Panc1 (cell line): ENCODE measurements at places on chromosomes 3 and 15. TPM values are rescaled to one million over a fixed set of nuclear protein-coding genes. Genes with fewer than 3 reads are reported as not detected.

PLS1 gene
- total RNA-seq = 36.1 TPM

HIGD2B gene
- total RNA-seq = 0.21 TPM

RASL12 gene
- 0.67 TPM for total RNA-seq

FYTTD1 gene
- 77.8 TPM for total RNA-seq

CKMT1B gene
- 2.4 TPM for total RNA-seq

NOP10 gene
- total RNA-seq = 306 TPM

PPP2R3A gene
- 8.1 TPM for total RNA-seq

PDZRN3 gene
- total RNA-seq = not detected

SERPINI2 gene
- not detected for total RNA-seq

ANKUB1 gene
- not detected for total RNA-seq

TMEM158 gene
- 7.3 TPM for total RNA-seq

FAM107A gene
- total RNA-seq = 0.08 TPM

COPB2 gene
- 150 TPM for total RNA-seq

LRRC31 gene
- not detected for total RNA-seq

TNFSF10 gene
- 2.2 TPM for total RNA-seq

RNF123 gene
- total RNA-seq = 23.1 TPM

TRH gene
- total RNA-seq = not detected

B4GALT4 gene
- total RNA-seq = 27.4 TPM

SNUPN gene
- 52.1 TPM for total RNA-seq

FEZF2 gene
- not detected for total RNA-seq

AADACL2 gene
- not detected for total RNA-seq

ZBBX gene
- not detected for total RNA-seq

TTLL13 gene
- total RNA-seq = 0.39 TPM

PAK6 gene
- total RNA-seq = 6.3 TPM

ROPN1B gene
- total RNA-seq = 0.26 TPM

SMAD6 gene
- total RNA-seq = 45.9 TPM

CACNA2D2 gene
- total RNA-seq = 0.59 TPM

ERC2 gene
- 0.33 TPM for total RNA-seq

GOLGA8G gene
- total RNA-seq = not detected

WDR93 gene
- total RNA-seq = 0.18 TPM

HGD gene
- total RNA-seq = 0.59 TPM

CCR3 gene
- total RNA-seq = not detected

C3orf22 gene
- not detected for total RNA-seq

KIF7 gene
- 6.5 TPM for total RNA-seq

BNC1 gene
- not detected for total RNA-seq

CASR gene
- total RNA-seq = not detected

TRAIP gene
- 18.5 TPM for total RNA-seq

SH3GL3 gene
- total RNA-seq = not detected

ZNF660 gene
- not detected for total RNA-seq

TMEM89 gene
- not detected for total RNA-seq

PLXND1 gene
- 248 TPM for total RNA-seq

LCTL gene
- not detected for total RNA-seq

UACA gene
- total RNA-seq = 303 TPM

SST gene
- not detected for total RNA-seq

PARP6 gene
- 85.7 TPM for total RNA-seq
